Stimulated activated CD4-positive, alpha-beta T cell treated with anti-CD3 and anti-CD28 coated beads, Interleukin-4, amount 100 ng/mL, for 4 hours (primary cell): ENCODE measurements at places on chromosomes 7 and 10.
A peak's percentile ranks its signal among the peaks of the same experiment; 100 is the strongest.

- DNase-seq, result no peak
Observed at GRCh38 chr10:104928734-104929133, 287.6 kb downstream of the SORCS3 start.

- no peak for DNase-seq
Observed at GRCh38 chr7:85022064-85022697, 164.7 kb downstream of the SEMA3D start.

- DNase-seq, result no peak
Observed at GRCh38 chr7:100588438-100588837, 2.3 kb downstream of the FBXO24 start.

- DNase-seq, result no peak
Observed at GRCh38 chr7:155780884-155781283, 31.4 kb downstream of the SHH start.

- no peak for DNase-seq
Observed at GRCh38 chr7:16395121-16395520, 26.2 kb downstream of the CRPPA start.

- DNase-seq, result no peak
Observed at GRCh38 chr7:134919240-134919641, 67.1 kb upstream of the AGBL3 start.

GRCh38 chr7:147681530-147681929 is 909.0 kb upstream of the C7orf33 start:
- DNase-seq, result no peak

DNA sequence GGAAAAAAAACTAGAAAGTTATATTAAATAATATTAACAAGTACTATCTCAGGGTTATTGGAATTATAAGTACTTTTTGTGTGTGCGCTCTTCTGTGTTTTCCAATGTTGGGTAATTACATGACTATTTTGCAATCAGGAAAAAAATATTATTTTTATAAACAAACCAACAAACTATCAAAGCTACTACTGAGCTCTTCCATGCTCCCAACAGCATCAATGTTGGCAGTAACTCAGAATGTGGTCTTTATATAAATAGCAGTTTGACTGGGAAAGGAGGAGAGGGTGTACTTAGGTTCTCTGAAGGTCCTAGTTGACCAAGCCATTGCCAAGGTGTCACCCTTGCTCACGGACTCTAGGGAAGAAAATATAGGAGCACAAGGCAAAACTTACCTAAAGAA is 15.0 kb downstream of the MTERF1 start:
- no peak for DNase-seq

DNA sequence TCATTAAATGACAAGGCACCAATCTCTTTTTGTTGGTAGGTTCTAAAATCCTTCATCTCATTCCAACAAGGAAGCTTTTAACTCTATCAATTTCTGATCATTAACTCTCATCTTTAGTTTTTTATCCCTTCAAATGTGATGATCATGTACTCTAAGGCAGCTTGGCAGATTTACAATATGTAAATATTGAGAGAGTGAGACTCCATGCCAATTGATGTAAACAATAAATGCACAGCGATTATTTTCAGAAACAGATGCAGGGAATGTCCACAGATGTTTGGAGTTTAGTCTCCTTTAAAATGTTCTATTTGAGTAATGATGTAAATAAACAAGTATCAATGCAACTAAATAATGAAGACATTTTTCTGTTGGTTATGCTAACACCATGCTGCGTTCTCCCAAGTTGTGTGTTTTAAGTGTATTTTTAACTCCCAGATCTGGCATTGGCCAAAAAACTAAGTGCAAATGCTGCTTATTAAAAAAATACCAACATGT is 213.8 kb downstream of the AHR start:
- no peak for DNase-seq

- DNase-seq, result no peak
Observed at GRCh38 chr7:145718129-145718528, 398.5 kb upstream of the CNTNAP2 start.

- no peak for DNase-seq
Observed at GRCh38 chr7:98922392-98923187, 44.3 kb downstream of the TRRAP start.

GRCh38 chr7:45644237-45644636 is 70.1 kb downstream of the ADCY1 start:
- DNase-seq, result no peak

DNA sequence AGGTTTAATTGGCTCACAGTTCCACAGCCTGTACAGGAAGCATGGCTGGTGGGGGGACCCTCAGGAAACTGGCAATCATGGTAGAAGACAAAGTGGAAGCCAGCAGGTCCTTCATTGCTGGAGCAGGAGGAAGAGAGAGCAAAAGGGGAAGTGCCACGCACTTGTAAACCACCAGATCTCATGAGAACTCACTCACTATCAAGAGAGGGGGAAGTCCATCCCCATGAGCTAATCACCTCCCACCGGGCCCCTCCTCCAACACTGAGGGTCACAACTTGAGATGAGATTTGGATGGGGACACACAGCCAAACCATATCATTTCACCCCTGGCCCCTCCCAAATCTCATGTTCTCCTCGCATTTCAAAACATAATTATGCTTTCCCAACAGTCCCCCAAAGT is 171.9 kb upstream of the CACNA2D1 start:
- DNase-seq, result no peak

- no peak for DNase-seq
Observed at GRCh38 chr10:96996275-96996965, 164.3 kb downstream of the LCOR start.

- no peak for DNase-seq
Observed at GRCh38 chr10:3687510-3688081, 97.4 kb downstream of the KLF6 start.

GRCh38 chr7:121610243-121610642 is 214.1 kb upstream of the FAM3C start:
- no peak for DNase-seq

GRCh38 chr7:107958764-107959526 is 44.0 kb downstream of the LAMB1 start:
- no peak for DNase-seq

- peak; percentile 75 for DNase-seq
Observed at GRCh38 chr10:11757821-11758463, 15.8 kb downstream of the ECHDC3 start.

GRCh38 chr10:48184224-48184623 is 90.3 kb downstream of the FRMPD2 start:
- DNase-seq, result no peak

DNA sequence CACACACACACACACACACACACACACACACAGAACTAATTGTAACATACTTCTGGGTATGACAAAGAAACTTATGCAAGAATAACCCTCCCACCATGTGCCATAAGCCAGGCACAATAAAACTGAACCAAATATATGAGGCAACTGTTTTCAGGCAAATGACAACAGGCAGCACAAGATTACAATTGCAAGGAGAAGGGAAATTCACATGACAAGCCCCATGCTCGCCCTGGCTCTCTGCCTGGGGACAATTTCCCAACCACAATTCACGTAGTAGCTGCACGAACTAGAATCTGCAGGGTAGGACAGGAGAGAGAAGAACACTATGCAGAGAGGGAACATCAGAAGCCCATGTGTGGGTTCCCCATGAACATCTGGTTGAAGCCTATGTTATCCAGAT is 143.3 kb downstream of the CALN1 start:
- no peak for DNase-seq

- peak; percentile 57 for DNase-seq
Observed at GRCh38 chr7:117119192-117119924, 166.1 kb downstream of the ST7 start.

DNA sequence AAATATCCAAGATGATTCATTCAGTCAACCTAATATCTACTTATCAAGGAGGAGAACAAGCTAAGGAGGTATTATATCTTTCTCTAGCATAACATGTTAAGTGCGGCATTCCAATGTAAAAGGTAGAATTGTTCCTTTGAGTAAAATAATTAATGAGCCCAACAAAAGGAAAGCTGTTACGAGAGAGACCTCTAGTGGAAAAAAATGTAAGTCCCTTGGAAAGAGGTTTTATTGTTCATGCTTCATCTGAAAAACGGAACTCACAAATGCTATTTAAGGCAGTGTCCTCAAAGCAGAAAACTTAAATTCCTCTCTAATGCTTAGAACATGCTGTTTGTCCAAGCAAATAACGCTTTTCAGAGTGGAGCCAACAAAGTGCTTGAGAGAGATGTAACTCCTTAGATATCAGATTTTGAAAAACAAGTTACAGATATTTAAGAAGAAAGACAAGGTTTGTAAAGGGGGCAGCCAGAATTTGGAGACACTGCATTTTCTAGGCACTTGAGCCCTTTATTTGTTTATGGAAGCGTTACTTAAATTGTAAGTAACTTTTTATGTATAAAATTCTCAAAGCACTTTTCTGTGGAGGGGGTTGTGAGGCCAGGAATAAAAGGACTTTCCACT is 119.9 kb downstream of the TFEC start:
- DNase-seq, result no peak

GRCh38 chr10:6171881-6172695 is 30.6 kb upstream of the PFKFB3 start:
- DNase-seq, result peak; percentile 17

DNA sequence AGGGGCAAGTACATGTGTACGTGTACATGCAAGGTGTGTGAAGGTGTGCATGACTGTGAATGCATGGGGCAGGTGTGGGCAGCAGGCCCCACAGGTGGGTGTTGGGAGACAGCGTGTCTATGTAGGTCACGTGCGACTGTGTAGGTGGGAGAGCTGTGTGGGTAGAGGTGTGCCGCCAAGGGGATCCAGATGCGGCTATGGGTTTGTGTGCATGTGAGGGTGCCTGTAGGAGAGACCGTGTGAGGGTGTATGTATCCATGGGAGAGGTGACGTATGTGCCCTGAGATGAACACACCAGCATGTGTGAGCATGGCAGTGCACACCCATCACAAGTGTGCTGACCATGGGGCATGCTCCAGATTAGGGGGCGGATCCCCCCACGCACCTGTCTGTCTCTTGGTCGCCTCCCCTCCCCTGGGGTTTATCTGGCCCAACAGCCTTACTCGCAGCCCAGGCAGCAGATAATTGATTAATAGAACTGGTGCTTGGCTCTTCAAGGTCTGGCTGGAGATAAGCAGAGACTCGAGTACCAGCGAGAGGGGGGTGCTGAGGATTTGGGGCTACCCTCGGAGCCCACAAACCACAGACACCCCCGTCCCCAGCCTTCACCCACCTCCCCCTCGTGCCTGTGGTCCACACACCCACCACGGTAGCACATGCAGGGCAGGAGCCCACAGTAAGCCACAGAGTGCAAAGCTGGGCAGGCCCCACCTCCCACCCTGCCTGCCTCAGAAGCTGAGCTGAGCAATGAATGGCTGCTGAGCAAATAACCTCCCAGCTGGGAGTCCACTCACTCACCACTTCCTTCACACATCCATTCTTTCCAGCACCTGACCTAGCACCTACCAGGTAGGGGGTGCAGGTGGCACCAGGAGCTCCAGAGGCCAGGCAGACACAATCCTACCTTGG is 41.4 kb upstream of the ZMIZ1 start:
- peak; percentile 42 for DNase-seq

GRCh38 chr7:15228831-15229230 is 326.3 kb upstream of the DGKB start:
- no peak for DNase-seq

- DNase-seq, result no peak
Observed at GRCh38 chr7:140653319-140654108, 12.9 kb upstream of the DENND2A start.

- DNase-seq, result no peak
Observed at GRCh38 chr7:83547526-83547925, 101.4 kb downstream of the SEMA3E start.

- no peak for DNase-seq
Observed at GRCh38 chr7:8413600-8413999, 19.8 kb upstream of the NXPH1 start.

GRCh38 chr10:22022257-22023032 is 18.9 kb upstream of the DNAJC1 start:
- peak; percentile 59 for DNase-seq

GRCh38 chr10:65377687-65378086 is 1548.1 kb upstream of the LRRTM3 start:
- DNase-seq, result no peak

DNA sequence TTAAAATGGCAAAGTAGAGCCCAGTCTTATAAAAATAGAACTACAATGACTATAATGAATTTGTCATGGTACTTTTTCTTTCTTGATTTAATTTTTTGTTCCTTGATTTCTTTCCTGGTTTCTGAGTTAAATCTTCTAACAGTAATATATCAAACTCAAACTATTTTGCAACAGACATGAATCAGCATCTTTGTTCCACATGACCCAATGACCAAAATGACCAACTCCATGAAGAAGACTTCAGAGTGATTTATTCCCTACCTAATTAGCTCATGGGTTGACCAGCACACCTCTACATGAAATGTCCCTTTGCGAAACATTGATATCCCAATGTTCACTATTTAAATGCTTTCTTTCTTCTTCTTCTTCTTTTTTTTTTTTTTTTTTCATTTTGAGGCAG is 30.9 kb downstream of the NMT2 start:
- no peak for DNase-seq

- DNase-seq, result no peak
Observed at GRCh38 chr7:39633563-39634477, 10.4 kb downstream of the RALA start.

DNA sequence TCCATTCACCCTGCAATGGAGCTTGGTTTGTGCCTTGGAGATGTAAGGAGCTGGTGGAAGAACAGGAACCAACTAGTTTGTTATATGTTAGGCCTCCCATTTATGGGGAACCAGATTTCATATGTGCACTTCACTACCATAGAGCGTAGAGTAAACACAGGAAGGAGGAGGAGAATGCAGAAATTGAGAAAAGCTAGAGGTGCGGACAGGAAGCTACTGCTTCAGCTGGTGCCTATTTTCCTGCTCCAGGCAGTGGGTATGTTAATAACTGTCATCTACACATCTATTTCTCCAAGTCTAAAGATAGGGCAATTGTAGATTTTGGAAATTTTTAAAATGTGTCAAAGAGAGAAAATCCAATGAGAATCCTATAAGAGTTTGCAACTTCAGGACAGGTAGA is 482.2 kb downstream of the PLXDC2 start:
- DNase-seq, result no peak

DNA sequence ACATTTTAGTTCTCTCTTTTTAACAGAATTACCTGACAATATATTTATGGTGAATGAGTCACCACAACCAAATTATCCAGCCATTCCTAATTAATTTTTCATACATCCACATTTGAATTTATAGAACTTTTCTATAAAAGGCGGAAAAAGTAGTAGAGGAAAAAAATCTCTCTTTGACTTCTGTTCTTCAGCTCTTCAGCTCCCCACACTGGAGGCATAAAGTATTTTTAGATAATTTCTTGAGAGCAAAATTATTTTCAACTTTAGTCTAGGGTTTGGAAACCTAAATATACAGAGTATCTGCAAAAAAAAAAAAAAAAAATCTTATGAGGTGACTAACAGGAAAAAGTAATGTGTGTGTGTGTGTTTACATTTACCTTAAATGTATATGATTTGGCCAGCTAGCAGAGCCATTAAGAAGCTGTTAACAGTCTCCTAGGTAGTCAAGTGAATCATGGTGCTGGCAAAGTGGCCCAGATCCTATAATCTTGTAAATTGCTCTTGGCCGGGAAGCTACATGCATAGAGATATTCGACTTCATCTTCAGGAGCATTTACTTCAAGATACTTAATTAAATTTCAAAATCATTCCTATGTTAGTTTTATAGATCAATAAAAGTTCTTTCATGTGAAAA is 383.1 kb upstream of the STEAP1 start:
- DNase-seq, result no peak

GRCh38 chr7:41773756-41774155 is 70.9 kb upstream of the INHBA start:
- DNase-seq, result no peak
